Heart right ventricle (tissue), 16 donors: ENCODE measurements at places on chromosomes 2 and 18. TPM values are rescaled to one million over a fixed set of nuclear protein-coding genes. Genes with fewer than 3 reads are reported as not detected.

The CHAC2 gene
- 7.1 TPM for polyA plus RNA-seq

GRCh38 chr2:1594373-1595171 is 149.7 kb downstream of the PXDN start:
- H3K36me3 ChIP-seq, result no peaks in the 10 kb centered on the region
- H3K27ac ChIP-seq, result peak overlapping the region; percentile 40
- H3K4me1 ChIP-seq, result peaks cover 22% of the 10 kb centered on the region
- no peak overlapping the region for H3K4me3 ChIP-seq

The SKOR2 gene
- not detected for polyA plus RNA-seq

The SLC4A3 gene
- 341 TPM for polyA plus RNA-seq

DNA sequence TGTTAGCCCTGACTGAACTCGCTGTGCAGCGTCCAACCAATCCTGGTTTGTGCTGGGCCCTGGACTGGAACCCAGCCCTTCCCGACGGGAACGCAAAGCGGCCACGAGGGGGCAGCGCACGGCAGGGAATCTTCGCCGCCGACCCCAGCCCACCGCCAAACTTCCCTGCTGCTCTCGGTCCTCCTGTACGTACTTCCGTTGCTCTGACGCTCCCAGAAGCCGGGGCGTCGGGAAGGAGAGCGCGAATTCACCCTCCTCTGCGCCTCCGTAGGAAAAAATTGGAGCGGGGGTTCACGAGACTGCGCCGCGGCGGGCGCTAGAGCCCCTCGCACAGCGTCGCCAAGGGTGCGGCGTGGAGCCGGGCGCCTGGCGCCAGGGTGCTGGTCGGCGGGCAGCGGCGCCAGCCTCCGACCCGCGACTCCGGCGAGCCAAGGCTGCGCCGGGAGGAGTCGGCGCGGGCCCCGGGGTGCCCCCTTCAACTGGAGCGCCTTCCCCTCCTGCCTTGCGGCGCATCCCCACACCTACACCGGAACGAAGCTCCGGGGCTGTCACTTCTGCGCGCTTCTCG is 873 bp upstream of the SH3RF3 start:
- H3K4me3 ChIP-seq, result peak overlapping the region; percentile 76
- H3K27ac ChIP-seq, result peak overlapping the region; percentile 82
- H3K36me3 ChIP-seq, result no peaks in the 10 kb centered on the region
- H3K4me1 ChIP-seq, result peaks cover 12% of the 10 kb centered on the region

The MAP2 gene
- polyA plus RNA-seq, result 3.5 TPM

DNA sequence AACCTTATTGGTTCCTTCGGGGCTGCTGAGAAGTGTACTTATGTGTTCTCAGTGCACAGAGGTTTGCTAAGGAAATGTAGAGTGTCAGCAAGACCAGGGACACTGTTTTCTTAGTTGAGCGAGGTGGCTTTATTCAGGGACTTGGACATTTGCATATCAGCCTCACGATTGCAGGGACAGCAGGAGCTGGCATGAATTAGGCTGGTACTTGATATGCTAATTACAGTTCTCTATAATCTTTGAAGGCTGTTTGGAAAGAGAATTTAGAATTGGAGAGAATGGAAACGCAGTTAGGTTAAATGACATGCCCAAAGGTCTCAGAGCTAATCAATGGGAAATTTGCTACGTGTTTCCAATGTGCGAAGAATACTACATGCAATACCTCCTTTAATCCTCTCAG is 18.7 kb upstream of the MTCL1 start:
- no peak for DNase-seq
- H3K4me1 ChIP-seq, result no peaks in the 10 kb centered on the region
- H3K4me3 ChIP-seq, result no peak overlapping the region
- no peaks in the 10 kb centered on the region for H3K36me3 ChIP-seq
- peaks cover 3% of the 10 kb centered on the region for H3K27me3 ChIP-seq

DNA sequence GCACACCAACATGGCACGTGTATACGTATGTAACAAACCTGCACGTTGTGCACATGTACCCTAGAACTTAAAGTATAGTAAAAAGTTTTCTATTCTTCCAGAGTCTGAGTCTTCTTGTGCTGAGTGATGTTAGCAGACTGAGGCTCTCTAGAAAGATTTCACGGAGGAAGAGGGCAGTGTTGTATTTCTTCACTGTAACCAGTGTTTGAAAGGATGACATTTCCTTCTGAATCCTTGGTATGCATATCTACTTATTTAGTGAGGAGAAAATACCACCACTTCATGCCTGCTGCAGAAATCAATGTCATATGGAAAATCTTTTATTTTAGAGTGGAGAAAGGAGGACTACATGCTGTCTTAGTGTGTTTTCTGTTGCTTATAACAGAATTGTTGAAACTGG is 357.1 kb downstream of the CCDC85A start:
- H3K4me1 ChIP-seq, result peaks cover 5% of the 10 kb centered on the region
- no peaks in the 10 kb centered on the region for H3K36me3 ChIP-seq
- H3K4me3 ChIP-seq, result no peak overlapping the region
- DNase-seq, result no peak
- H3K27ac ChIP-seq, result no peak overlapping the region
